Activated naive CD8-positive, alpha-beta T cell treated with anti-CD3 and anti-CD28 coated beads, Interleukin-2, amount 50 U/mL, for 24 hours (primary cell): ENCODE measurements at places on chromosomes 13 and 19.
A peak's percentile ranks its signal among the peaks of the same experiment; 100 is the strongest.

DNA sequence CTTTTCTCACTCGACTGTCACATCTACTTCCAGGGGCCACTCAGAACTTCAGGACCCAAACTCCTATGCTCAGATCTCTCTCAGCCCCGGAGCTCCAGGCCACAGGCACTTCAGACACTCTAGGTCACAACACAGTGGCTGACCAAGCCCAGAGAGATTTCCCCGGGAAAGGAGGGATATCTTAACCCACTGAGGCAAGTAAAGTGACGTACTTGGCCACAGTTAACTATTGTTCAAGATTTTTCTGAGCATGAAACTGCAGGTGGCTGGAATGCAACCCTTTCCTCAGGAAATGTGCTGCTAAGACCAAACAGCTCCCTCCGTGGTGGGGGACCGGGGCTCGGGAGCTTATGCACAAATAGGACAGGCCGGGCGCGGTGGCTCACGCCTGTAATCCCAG, 23.9 kb downstream of the OPA3 start:
- H3K27ac ChIP-seq, result no peak overlapping the region
- H3K4me3 ChIP-seq, result no peak overlapping the region
- H3K36me3 ChIP-seq, result peaks cover 2% of the 10 kb centered on the region
- peaks cover 43% of the 10 kb centered on the region for H3K4me1 ChIP-seq

GRCh38 chr19:2154587-2155075, 3.3 kb upstream of the AP3D1 start:
- no peaks in the 10 kb centered on the region for H3K27me3 ChIP-seq
- no peak overlapping the region for H3K4me3 ChIP-seq
- H3K27ac ChIP-seq, result no peak overlapping the region

- H3K4me3 ChIP-seq, result no peak overlapping the region
- no peaks in the 10 kb centered on the region for H3K27me3 ChIP-seq
- H3K4me1 ChIP-seq, result peaks cover 8% of the 10 kb centered on the region
- no peak for DNase-seq
- H3K27ac ChIP-seq, result no peak overlapping the region
Measured at GRCh38 chr19:56125806-56126590, 4.9 kb upstream of the ZNF787 start.

- DNase-seq, result no peak
- no peaks in the 10 kb centered on the region for H3K36me3 ChIP-seq
- no peak overlapping the region for H3K4me3 ChIP-seq
- H3K27ac ChIP-seq, result no peak overlapping the region
- H3K27me3 ChIP-seq, result peaks cover 5% of the 10 kb centered on the region
Measured at GRCh38 chr13:21683034-21683733, 12.3 kb downstream of the FGF9 start.

- no peak for DNase-seq
- no peaks in the 10 kb centered on the region for H3K36me3 ChIP-seq
- no peaks in the 10 kb centered on the region for H3K27me3 ChIP-seq
- H3K27ac ChIP-seq, result no peak overlapping the region
Measured at GRCh38 chr13:74662905-74663304, 528.7 kb upstream of the KLF12 start.

DNA sequence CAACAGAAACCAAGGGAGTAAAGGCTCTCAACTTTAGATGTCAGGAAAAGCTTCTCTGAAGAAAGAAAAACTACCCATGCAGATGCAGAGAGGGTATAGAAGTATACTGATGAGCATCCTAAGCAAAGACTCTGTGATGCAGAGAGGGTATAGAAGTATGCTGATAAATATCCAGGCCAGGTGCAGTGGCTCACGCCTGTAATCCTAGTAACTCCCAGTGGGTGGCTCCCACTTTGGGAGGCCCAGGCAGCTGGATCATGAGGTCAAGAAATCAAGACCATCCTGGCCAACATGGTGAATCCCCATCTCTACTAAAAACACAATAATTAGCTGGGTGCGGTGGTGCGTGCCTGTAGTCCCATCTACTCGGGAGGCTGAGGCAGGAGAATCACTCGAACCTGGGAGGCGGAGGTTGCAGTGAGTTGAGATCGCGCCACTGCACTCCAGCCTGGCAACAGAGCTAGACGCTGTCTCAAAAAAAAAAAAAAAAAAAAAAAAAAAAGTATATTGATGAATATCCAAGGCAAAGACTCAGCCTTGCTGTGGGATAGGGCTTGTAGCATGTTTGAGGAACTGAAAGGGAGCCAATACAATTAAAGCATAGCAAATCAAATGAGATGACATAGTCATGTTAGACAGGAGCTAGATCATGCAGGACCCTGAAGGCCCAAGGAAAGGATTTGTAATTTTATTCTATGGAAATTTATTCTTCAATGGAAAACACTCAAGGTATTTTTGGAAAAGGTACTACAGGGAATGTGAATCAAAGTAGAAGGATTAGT, 14.9 kb downstream of the UBL3 start:
- peaks cover 6% of the 10 kb centered on the region for H3K36me3 ChIP-seq
- peaks cover 52% of the 10 kb centered on the region for H3K4me1 ChIP-seq
- H3K4me3 ChIP-seq, result no peak overlapping the region
- H3K27me3 ChIP-seq, result no peaks in the 10 kb centered on the region
- no peak for DNase-seq

DNA sequence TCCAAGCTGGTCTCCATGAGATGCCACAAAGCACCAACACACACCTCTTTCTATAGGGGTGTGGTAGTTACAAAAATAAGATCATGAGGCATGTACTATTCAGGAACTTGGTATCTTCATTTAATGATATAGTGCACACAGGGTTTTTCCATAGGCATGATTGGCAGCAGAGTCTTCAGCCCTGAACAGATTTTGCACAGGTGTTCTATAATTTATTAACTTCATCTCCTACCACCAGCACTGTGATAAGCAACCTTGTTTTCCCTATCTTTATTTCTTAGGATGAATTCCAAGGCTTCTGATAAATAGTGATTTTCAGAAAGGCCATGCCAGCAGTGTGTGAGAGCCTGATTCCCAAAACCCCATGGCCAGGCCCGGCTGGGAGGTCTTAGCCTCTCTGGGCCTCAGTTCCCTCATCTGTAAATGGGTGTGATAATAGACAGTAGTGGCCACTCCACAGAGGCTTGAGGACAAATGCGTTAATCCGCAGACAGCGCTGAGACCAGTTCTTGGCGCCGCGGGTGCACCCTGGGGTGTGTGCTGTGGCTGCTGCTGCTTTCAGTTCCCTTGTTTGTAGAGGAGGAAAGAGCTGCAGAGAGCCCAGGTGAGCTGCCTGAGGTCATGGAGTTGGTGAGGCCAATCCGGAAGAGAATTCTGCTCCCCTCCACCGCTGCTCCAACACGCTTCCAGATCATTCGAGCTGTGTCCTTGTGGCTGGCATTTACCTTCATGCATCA, 33.1 kb downstream of the DHRS12 start:
- no peak for DNase-seq
- H3K4me3 ChIP-seq, result no peak overlapping the region
- peak overlapping the region; percentile 42 for H3K27ac ChIP-seq
- peaks cover 4% of the 10 kb centered on the region for H3K36me3 ChIP-seq

DNA sequence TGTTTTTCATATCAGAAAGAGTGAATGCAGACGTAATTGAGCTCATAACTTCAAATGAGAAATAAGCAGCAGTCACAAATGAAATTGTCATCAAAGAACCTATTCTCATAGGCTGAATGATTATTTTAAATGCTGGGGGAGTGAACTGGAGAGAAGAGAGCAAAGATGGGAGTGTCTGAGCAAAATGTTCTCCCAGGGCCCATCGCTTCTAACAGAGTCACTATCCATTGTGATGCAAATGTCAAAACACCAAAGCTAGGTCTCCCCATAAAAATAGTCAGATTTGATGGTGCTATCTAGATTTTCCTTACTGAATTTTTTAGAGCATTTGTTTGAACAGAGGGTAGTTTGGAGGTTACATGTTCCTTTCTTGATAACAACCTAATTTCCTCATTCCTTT, 278.7 kb downstream of the PCDH9 start:
- no peak overlapping the region for H3K27ac ChIP-seq
- H3K36me3 ChIP-seq, result no peaks in the 10 kb centered on the region
- H3K27me3 ChIP-seq, result no peaks in the 10 kb centered on the region
- no peak for DNase-seq

DNA sequence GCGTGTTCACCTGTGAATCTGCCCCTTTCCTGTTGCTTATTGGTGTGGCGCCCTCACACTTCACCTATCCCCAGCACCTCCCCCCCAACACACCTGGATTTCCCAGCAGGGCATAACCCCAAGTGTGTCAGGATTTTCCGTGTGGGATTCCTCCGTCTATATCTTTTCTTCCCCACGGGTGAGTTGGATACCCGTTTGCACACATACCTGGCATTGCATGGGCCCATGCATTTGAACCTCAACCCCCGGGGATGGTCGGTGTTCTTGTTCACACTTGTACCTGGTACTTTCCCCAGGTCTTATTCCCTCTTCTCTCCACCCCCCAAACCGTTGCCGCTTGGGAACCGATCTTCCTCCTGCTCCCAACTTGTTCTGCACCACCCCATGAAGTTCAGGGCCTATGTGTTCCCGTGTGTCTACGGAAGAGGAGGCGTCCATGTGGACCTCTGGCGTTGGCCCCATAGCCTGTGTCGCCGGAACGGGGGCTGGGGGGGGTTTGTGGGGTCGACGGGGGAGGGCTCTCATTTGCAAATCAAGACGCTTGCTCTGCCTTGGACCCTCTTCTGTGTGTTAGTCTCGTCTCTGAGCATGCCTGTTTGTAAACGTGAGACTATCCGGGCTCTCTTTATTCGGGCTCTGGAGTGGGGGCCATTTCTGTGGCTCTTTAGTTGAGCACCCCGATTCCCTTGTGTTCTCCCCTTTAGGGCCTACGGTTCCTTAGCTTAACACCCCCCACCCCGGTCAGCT, 1.7 kb downstream of the PRR12 start:
- H3K27ac ChIP-seq, result peak overlapping the region; percentile 90
- peak; percentile 40 for DNase-seq
- peaks cover 9% of the 10 kb centered on the region for H3K36me3 ChIP-seq
- H3K27me3 ChIP-seq, result no peaks in the 10 kb centered on the region

- H3K4me1 ChIP-seq, result peaks cover 47% of the 10 kb centered on the region
- H3K27me3 ChIP-seq, result no peaks in the 10 kb centered on the region
- H3K36me3 ChIP-seq, result no peaks in the 10 kb centered on the region
Measured at GRCh38 chr19:4369888-4370260, 26.5 kb downstream of the MPND start.

GRCh38 chr13:29355029-29355428, 240.5 kb downstream of the SLC7A1 start:
- peaks cover 6% of the 10 kb centered on the region for H3K27me3 ChIP-seq
- H3K27ac ChIP-seq, result no peak overlapping the region
- H3K4me1 ChIP-seq, result no peaks in the 10 kb centered on the region
- H3K4me3 ChIP-seq, result no peak overlapping the region
- DNase-seq, result no peak

GRCh38 chr13:41505209-41505835, 48.0 kb downstream of the RGCC start:
- no peaks in the 10 kb centered on the region for H3K27me3 ChIP-seq
- H3K36me3 ChIP-seq, result peaks cover 10% of the 10 kb centered on the region
- H3K27ac ChIP-seq, result no peak overlapping the region
- H3K4me3 ChIP-seq, result no peak overlapping the region
- DNase-seq, result no peak
- peaks cover 39% of the 10 kb centered on the region for H3K4me1 ChIP-seq

- no peaks in the 10 kb centered on the region for H3K4me1 ChIP-seq
- H3K27me3 ChIP-seq, result no peaks in the 10 kb centered on the region
- H3K4me3 ChIP-seq, result no peak overlapping the region
- no peak for DNase-seq
- H3K36me3 ChIP-seq, result no peaks in the 10 kb centered on the region
Measured at GRCh38 chr13:107832500-107833100, 382.7 kb downstream of the LIG4 start.

DNA sequence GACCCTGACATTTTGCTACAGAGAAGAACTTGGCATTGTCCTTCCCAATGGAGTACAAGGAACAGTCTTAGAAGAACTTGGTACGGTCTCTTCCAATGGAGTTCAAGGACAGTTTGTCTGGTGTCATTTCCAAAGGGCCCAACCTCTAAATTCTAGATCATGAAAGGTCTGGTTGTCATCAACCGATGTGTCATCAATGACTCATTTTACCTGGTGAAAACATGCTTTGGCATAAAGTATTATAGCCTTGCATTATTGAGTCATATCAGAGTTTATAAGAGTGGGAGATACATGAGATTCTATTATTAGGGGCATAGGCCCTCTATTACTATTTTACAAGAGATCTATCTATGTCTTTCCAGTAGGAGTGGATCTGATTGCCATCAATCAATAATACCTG, 4.3 kb downstream of the CYP2B6 start:
- H3K27me3 ChIP-seq, result peaks cover 2% of the 10 kb centered on the region
- no peak overlapping the region for H3K4me3 ChIP-seq
- DNase-seq, result no peak
- H3K36me3 ChIP-seq, result no peaks in the 10 kb centered on the region

DNA sequence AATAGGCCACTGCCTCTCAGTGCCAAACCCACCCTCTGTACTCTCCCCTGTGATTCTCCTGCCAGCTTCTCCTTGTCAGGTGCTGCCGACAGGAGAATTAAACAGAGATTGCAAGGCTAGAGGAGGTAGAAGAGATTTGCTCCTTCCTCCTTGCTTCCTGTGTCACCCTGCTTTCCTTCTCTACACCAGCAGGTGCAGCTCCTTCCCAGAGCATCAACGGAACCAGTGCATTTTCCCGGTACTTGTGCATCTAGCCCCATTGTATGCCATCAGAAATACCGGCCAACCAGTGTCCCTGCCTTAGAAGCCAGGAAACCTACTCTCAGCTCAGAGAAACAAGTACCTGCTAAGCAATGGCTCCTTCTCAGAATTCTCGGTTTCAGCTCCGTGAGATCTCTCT, 253.2 kb downstream of the SUCLA2 start:
- H3K36me3 ChIP-seq, result no peaks in the 10 kb centered on the region
- no peak overlapping the region for H3K27ac ChIP-seq
- no peak for DNase-seq
- H3K27me3 ChIP-seq, result peaks cover 2% of the 10 kb centered on the region

GRCh38 chr13:26262156-26262555, 8.2 kb downstream of the CDK8 start:
- no peak overlapping the region for H3K27ac ChIP-seq
- no peaks in the 10 kb centered on the region for H3K27me3 ChIP-seq
- DNase-seq, result no peak
- H3K36me3 ChIP-seq, result peaks cover 5% of the 10 kb centered on the region
- no peak overlapping the region for H3K4me3 ChIP-seq
- peaks cover 24% of the 10 kb centered on the region for H3K4me1 ChIP-seq

DNA sequence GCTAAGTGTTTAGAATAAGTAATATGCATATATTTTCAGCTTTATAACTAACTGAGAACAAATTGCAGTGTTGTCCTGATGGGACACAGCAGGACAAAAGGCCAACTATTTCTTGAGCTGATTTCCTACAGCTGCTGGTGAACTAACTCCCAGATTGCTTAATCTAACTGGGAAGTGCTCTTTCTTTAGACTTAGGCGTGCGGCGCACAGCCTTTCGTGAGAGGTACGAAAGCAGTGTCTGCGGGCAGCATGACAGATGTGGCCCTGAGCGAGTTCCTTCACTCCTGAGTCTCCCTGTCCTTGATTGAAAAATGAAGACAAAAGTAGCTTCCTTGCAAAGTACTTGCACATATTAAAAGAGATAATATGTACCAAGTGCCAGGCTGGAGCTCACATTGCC, 47.3 kb upstream of the NPAS1 start:
- DNase-seq, result no peak
- no peak overlapping the region for H3K4me3 ChIP-seq
- H3K27ac ChIP-seq, result no peak overlapping the region
